ENCODE measurements at places on chromosomes 7 and 10. TPM values are rescaled to one million over a fixed set of nuclear protein-coding genes. Genes with fewer than 3 reads are reported as not detected.

GRCh38 chr10:124493214-124493882, 31.7 kb downstream of the LHPP start:
- H3K4me1 ChIP-seq = no peaks in the 10 kb centered on the region
- no peak overlapping the region for H3K4me3 ChIP-seq
- no peaks in the 10 kb centered on the region for H3K27me3 ChIP-seq
- DNase-seq = no peak

DNA sequence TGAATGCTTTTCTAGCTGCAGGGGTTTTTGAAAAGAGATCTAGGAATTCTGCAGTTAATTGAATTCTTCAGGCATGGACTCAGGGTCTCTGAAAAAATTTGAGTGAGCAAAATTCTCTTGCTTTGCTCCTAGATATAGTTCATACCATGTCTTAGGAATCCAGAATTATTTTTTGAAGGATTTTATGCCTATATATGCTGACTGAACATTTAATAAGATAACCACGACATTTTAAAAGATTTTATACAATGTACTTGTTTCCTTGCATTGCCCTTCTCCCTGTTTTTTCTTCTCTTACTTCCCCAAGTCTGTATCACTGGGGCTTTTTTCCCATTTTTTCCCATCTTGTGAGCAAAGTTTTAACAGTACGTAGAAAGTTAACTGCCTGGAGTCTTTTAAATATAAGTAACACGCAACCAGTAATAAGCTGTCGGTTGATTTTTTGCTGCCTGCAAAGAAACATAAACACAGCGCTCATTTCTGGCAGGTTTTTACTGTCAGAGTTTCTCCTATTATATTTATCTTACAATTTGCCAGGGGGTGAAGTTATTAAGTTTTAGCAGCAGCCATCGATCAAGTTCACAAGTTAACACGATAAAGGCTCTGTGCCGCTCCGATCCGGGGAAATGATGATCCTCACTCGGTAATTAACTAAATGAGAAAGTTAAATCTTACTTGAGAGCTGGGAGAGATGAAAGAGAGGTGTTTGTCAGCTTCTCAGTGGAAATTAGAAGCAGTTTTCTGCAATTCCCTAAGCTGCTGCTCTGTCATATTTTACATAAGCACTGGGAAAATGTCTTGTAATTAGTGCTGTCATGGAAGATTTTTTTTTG, 81.0 kb downstream of the POLL start:
- no peaks in the 10 kb centered on the region for H3K27me3 ChIP-seq
- no peak for DNase-seq
- H3K36me3 ChIP-seq = no peaks in the 10 kb centered on the region
- H3K4me3 ChIP-seq = no peak overlapping the region
- peaks cover 16% of the 10 kb centered on the region for H3K4me1 ChIP-seq

DNA sequence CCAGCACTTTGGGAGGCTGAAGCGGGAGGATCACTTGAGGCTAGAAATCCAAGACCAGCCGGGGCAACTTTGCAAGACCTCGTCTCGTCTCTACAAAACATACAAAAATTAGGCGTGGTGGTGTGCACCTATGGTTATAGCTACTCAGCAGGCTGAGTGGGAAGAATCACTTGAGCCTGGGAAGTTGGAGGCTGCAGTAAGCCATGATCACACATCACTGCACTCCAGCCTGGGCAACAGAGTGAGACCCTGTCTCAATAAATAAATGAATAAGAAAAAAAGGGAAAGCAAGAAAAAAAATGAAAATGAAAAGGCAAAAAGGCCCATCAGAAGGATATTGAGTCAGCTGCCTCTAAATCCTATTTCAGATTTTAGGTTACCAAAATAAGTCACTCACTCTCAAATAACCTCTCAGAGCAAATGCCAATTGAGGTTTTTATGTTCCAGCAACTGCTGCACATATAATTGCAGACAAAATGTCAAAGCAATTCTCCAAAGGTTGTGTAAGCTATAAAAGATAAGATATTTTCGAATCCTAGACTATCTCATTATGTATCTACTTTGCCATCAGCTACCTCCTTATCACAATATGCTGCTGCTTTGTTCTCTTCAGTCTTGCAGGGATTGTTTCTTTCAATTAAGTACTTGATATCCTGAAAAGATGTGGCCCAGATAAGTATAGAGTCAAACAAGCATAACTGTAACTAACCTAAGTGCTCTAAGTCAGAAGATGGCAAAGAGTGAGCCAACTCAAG, 4.7 kb downstream of the BAZ1B start:
- peaks cover 35% of the 10 kb centered on the region for H3K36me3 ChIP-seq
- H3K27me3 ChIP-seq = no peaks in the 10 kb centered on the region
- peaks cover 32% of the 10 kb centered on the region for H3K4me1 ChIP-seq
- DNase-seq = no peak
- no peak overlapping the region for H3K4me3 ChIP-seq

GRCh38 chr10:122113161-122113944, 124.4 kb downstream of the TACC2 start:
- H3K4me3 ChIP-seq = peak overlapping the region; percentile 84
- peaks cover 52% of the 10 kb centered on the region for H3K4me1 ChIP-seq
- H3K36me3 ChIP-seq = peaks cover 7% of the 10 kb centered on the region
- DNase-seq = peak; percentile 95

- H3K4me3 ChIP-seq = no peak overlapping the region
- no peaks in the 10 kb centered on the region for H3K27me3 ChIP-seq
- H3K36me3 ChIP-seq = no peaks in the 10 kb centered on the region
- no peaks in the 10 kb centered on the region for H3K4me1 ChIP-seq
- H3K27ac ChIP-seq = no peak overlapping the region
Measured at GRCh38 chr7:14691597-14692203, 210.9 kb downstream of the DGKB start.

DNA sequence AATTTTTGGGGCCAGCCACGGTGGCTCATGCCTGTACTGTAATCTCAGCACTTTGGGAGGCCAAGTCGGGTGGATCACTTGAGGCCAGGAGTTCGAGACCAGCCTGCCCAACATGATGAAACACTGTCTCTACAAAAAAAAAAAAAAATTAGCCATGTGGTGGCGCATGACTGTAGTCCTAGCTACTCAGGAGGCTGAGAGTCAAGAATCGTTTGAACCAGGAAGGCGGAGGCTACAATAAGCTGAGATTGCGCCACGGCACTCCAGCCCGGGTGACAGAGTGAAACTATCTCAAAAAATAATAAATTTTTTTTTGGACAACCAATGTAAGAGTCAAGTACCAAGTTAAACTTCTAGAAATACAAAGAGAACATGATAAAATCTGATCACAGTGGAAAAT, 164.6 kb downstream of the AVL9 start:
- no peaks in the 10 kb centered on the region for H3K27me3 ChIP-seq
- no peaks in the 10 kb centered on the region for H3K4me1 ChIP-seq
- no peak for DNase-seq
- no peaks in the 10 kb centered on the region for H3K36me3 ChIP-seq

DNA sequence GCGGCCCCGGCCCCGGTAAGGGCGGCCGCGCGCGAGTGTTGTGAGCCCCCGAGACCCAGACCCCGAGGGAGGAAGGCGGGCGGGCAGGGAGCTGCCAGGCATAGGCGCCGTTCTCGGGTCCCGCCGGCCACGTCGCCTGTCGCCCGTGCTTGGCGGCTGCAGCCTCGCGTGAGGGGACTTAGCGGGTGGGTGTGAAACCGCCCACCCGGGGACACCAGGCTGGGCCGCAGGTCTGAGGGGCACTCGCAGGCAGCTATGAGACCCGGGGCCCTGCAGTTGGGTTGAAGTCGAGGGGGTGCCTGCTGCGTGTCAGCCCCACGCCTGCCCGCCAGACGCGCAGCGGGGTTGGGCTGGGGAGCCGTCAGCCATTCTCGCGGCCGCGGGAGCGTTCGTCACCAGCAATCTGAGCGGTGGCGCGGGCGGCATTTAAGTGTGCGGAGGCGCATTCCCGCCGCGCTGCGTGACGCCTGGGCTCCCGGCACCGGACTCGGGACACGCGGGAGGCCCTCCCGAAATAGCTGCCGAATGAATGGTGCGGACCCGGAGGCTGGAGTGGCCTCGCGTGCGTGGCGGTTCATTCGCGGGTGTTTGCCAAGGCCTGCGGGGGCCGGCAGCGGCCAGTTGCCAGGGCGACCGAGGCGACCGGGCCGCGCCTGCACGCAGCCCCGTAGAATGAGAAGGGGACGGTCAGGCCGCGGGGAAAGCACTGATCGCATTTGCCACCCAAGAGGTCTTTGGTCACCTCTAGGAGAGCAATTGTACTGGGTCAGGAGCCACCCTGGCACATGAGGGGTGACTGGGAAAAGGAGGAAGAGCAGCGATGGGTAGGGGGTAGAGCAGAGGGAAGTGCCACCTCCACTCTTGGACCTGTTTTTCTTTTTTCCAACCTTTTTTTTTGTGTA, 750 bp downstream of the ZNF398 start:
- no peaks in the 10 kb centered on the region for H3K36me3 ChIP-seq
- no peak for DNase-seq
- peaks cover 28% of the 10 kb centered on the region for H3K4me1 ChIP-seq
- H3K27me3 ChIP-seq = no peaks in the 10 kb centered on the region
- peak overlapping the region; percentile 94 for H3K27ac ChIP-seq

GRCh38 chr7:35565927-35566326, 129.0 kb downstream of the HERPUD2 start:
- H3K36me3 ChIP-seq = no peaks in the 10 kb centered on the region
- no peaks in the 10 kb centered on the region for H3K27me3 ChIP-seq
- no peak overlapping the region for H3K27ac ChIP-seq

DNA sequence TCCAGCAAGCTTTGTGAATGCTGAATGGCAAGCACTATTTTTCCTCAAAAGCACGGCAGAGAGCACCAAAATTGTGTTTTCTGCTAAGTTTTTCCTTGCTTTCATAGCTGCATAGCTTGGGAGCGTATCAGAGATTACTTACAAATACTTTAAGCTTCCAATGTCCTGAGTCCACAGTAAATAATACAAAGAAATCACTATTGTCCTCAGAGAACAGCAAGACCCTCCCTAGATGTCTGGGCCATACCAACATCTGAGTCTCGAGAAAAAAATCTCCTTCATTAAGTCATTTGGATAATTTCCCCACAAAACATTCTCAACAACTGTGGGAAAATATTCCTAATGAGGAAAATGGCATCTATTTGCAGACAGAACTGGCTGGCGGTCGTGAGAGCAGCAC, 41.7 kb downstream of the SGMS1 start:
- no peaks in the 10 kb centered on the region for H3K27me3 ChIP-seq
- DNase-seq = no peak
- H3K27ac ChIP-seq = no peak overlapping the region

- no peak for DNase-seq
- H3K27ac ChIP-seq = no peak overlapping the region
- H3K27me3 ChIP-seq = no peaks in the 10 kb centered on the region
Measured at GRCh38 chr7:473211-473734, 46.4 kb downstream of the PDGFA start.

The SAP25 gene
- not detected for total RNA-seq

The EPO gene
- total RNA-seq = not detected

The DDC gene
- total RNA-seq = not detected

All from esophagus muscularis mucosa (tissue), 4 donors.